NCI-H2081 treated with DMSO at 0.1 percent for 48 hours (cell line): ENCODE measurements at places on chromosomes 7 and 10.

DNA sequence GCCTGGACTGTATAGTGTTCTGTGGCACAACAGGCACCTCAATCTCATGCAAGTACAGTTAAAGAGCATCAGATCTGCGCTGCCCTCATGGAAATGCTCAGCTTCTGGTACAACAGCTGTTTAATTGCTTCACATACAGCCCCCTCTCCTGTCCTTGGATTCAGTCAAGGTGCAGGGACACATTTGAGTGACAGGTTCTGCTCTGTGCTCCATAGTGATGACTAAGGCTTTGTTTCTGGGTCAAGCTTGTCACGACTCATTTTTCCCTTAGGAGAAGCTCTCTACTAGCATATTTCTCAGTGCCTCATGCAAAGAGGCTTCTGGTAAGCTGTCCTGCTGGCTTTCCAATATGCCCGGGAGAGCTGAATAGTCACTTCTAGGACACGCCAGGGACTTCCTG, 26.8 kb upstream of the MYO3A start:
- DNase-seq, result no peak

- no peak for DNase-seq
Observed at GRCh38 chr7:92244808-92245486, 767 bp downstream of the KRIT1 start.

GRCh38 chr7:149004405-149005370, 23.6 kb downstream of the PDIA4 start:
- DNase-seq, result no peak

DNA sequence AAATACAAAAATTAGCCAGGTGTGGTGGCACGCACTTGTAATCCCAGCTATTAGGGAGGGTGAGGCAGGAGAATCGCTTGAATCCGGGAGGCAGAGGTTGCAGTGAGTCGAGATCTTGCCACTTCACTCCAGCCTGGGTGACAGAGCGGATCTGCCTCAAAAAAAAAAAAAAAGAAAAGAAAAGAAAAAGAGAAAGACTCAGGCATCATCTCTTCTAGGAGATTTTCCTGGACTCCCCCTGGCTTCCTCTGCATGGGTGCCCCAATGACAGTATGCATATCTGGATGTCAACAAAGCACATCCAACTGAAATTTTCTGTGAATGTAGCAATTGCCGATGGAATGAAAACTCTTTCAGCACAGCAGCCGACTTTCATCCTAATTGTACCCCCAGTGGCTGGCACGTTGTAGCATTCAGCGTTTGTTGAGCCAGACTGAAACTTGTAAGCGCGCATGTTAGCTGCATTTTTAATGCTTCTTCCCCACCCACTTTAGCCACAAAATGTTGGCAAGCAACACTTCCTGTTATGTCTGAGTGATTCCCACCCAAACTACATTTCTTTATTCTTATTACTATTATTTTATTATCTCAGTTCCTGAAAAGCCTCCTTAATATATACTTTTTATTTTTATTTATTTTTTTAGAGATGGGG, 70.2 kb downstream of the PRTFDC1 start:
- DNase-seq, result no peak

GRCh38 chr7:97480772-97481390, 251.0 kb upstream of the TAC1 start:
- DNase-seq, result no peak

DNA sequence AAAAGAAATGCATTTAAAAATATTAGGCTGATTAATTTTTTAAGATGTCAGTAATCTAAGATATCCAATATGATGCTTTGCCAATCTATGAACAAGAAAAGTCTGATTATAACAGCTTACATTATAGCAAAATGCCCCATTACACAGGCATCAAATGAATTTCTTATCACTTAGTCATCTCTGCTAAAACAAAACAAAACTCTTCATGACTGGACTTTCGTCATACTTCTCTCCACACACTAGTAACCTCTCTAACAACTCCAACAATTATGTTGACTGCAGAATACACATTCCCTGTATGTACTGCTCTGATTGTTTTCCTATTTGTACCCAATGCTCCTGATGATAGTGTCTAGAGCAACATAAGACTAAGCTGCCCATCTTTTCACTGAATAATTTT, 3.8 kb upstream of the MKI67 start:
- DNase-seq, result no peak

- DNase-seq, result no peak
Observed at GRCh38 chr10:8071006-8071405, 16.5 kb downstream of the GATA3 start.

- DNase-seq, result no peak
Observed at GRCh38 chr7:95501261-95501832, 15.6 kb downstream of the ASB4 start.

GRCh38 chr10:33341637-33342036, 7.2 kb upstream of the NRP1 start:
- DNase-seq, result no peak

- DNase-seq, result no peak
Observed at GRCh38 chr10:80177781-80178636, 27.3 kb downstream of the ANXA11 start.

DNA sequence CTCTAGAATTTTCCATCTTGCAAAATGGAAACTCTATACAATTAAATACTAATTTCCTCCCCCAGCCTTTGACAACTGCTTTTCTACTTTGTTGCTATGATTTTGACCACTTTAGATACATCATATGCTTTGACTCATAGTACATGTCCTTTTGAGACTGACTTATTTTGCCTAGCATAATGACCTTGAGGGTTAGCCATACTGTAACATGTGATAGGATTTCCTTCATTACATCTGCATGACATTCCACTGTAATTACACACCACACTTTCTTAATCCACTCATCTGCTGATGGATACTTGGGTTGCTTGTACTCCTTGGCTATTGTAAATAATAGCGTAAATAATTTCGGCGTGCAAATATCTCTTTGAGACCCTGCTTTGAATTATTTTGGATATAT, 127.7 kb downstream of the JAZF1 start:
- DNase-seq, result no peak

DNA sequence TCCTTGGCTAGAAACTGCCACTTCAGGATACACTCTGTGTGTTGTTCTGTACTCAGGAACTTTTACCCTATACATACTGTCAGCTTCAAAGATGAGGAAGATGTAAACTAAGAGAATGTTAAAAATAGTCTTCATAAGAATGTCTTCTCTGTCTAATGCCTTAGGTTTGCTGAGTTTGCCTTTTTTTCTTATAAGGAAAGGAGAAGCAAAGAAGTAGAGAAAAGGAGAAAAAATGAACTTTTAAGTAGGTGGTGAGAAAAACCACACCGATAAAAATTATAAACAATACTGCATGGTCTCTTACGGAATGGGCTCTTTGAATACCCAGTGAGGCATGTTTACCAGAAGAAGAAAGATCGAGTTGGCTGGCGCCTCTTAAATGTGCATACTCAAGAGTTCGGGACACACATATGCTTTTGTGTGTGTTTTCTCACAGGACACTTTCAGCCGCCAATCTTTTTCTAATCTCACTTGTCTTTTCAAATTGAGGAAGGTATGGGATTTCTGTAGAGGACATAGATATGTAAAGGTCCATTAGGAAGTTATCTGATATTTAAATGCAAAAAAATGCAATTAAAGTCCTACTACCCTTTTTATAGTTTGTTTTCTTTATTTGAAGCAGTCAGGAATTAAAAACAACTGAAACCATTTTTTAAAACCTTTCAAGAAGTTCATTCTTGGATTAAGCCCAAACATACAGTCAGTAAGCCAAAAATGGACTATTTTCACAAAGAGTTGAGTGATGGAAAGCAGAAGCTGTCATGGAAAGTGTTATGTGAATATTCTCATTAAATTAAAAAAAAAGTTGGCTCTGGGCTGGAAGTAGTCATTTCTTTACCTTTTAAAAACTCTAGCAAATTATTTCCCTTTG, 100.6 kb upstream of the MDFIC start:
- DNase-seq, result no peak

- DNase-seq, result no peak
Observed at GRCh38 chr10:124151466-124152095, 58.2 kb upstream of the CHST15 start.

DNA sequence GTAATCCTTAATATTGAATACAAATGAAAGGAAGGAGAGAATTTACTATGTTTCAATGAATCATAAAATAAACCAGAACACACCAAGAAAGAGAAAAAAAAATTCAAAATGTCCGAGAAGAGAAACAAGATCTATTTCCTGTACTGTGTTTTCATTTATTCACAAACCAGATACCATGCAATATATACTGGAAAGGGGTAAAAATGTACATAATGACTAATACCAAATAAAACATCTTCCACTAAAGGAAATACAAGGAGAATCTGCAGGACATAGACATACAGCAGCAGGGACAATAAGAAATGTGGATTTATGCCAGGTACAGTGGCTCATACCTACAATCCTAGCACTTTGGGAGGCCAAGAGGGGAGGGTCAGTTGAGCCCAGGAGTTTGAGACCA, 24.3 kb upstream of the TMEM26 start:
- DNase-seq, result no peak

- DNase-seq, result no peak
Observed at GRCh38 chr10:73414230-73414945, 530 bp upstream of the ANXA7 start.

DNA sequence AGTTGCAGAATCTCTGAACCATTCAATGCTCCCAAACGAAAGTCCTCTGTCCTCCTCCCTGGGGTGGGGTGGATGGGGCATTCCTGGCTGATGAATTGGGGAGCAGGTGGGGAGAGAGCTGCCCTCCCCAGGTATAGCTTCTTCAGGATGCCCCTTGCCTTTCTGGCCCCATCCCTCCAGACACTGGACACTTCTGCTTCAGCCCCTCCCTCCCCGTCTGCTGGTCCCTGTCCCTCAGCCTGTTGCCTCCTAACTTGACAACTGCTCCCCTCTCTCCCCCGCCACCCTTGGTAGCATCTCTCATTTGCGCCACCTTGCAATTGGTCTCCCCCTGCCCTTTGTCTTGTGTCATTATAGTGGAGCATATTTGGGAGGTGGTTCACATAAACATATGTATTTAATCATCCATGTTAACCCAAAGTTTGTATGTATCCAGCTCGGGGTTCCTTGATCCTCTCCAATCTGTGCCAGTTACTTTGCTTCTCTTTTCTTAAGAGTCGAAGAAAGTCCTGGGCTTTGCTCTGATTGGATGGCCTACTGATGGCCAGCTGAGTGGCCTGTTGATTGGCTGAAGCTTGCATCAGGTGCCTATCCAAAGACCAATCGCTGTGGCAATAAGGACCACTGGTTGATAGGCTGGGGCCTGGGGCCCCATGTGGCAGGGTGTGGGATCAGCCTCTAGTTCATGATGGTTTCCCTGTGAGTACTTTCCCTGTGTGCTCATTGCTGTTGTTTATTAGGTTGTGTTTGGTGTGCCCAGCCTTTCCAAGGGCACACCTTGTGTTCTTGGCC, 4.0 kb upstream of the GCK start:
- DNase-seq, result no peak

- DNase-seq, result no peak
Observed at GRCh38 chr10:117543225-117544003, 868 bp downstream of the EMX2 start.
